Anterior cingulate cortex (tissue), 58 donors: ENCODE measurements at places on chromosomes 2 and 18.

- DNase-seq = no peak
Observed at GRCh38 chr2:63651861-63652651, 63.3 kb downstream of the MDH1 start.

DNA sequence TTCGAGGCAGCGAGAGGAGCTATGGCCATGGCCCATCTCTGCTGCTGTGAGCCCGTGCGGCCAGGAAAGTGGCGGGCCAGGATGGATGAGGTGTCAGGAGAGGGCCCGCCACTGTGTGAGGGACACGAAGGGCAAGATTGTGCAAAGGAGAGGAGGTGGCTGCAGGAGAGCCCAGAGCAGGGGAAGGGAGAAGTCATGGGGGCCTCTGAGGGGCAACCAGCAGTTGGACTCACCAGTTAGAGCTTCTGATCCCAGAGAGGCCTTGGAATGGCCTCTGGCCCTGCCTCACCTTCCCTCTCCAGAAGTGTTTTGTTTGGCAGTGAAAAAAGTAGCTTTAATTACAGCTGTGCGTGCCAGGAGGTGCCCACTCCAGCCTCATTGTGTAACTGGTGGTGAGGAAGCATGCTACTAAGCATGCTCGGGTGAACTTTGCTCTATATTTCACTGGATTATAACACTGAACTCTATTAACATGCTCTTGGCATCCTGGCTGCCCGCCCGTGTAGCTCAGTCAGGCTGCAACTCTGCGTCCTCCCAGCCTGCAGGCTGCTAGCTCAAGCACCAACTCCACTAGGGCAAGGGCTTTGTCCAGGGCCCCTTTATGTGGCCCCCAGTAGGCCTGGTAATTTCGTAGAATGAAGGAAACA is 34.2 kb downstream of the IMPA2 start:
- DNase-seq = no peak

- DNase-seq = no peak
Observed at GRCh38 chr2:104766683-104767082, 87.2 kb upstream of the POU3F3 start.

- DNase-seq = no peak
Observed at GRCh38 chr2:26471766-26472706, 5.9 kb downstream of the OTOF start.

DNA sequence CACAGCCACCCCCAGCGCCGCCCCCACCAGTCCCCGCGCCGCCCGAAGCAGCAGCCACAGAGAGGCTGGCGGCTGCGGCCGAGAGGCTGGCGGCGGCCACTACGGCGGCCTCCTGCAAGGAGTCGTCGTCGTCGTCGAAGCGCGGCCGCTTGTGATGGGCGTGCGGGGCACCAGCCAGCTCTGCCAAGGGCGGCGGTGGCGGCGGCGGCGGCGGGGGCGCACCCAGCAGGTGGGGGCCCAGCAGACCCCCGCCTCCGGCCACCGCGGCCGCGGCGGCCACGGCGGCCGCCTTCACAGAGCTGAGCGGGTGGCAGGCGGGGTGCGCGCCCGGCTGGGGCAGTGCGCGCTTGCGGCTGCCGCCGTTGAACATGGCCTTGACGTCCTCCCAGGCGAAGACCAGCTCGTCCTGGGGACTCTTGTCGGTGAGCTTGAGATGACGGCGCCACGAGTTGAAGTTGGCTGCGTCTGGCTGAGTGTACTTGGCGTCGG is 3.3 kb downstream of the SKOR2 start:
- no peak for DNase-seq

- no peak for DNase-seq
Observed at GRCh38 chr2:69163109-69163508, 150.1 kb downstream of the ANTXR1 start.

DNA sequence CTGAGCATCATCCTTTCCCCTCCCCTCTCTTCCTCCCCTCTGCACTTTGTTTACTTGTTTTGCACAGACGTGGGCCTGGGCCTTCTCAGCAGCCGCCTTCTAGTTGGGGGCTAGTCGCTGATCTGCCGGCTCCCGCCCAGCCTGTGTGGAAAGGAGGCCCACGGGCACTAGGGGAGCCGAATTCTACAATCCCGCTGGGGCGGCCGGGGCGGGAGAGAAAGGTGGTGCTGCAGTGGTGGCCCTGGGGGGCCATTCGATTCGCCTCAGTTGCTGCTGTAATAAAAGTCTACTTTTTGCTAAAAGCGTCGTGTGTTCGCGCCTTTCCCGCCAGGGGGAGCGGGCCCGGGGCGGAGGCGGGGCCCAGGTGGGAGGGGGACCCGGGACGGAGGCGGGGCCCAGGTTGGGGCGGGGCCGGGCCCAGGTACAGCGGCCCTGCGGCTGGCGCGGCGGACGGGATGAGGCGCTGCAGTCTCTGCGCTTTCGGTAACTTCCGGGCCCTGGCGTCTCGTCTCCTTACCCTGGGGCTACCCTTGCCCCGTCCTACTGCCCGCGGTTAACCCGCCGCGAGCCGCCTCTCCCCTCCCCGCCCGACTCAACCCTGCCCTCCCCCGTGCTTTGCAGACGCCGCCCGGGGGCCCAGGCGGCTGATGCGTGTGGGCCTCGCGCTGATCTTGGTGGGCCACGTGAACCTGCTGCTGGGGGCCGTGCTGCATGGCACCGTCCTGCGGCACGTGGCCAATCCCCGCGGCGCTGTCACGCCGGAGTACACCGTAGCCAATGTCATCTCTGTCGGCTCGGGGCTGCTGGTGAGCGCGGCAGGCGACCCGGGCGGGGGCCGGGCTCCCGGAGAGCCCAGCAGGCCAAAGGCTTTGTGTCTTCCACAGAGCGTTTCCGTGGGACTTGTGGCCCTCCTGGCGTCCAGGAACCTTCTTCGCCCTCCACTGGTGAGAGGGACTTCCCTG is at the start of gene KRTCAP3:
KRTCAP3 (plus strand) TSS at position 424 of the 962 bp plus-strand sequence; CDS start at position 456, 32 bp downstream.
- DNase-seq = no peak

- no peak for DNase-seq
Observed at GRCh38 chr2:29110916-29111535, 4.2 kb upstream of the CLIP4 start.
